ENCODE measurements at places on chromosomes 6 and 20.

- peak; percentile 53 for DNase-seq
Measured at GRCh38 chr6:3316331-3316730, 57.6 kb downstream of the PSMG4 start.

GRCh38 chr6:36840432-36841403 is 1.5 kb upstream of the CPNE5 start:
- DNase-seq = no peak

DNA sequence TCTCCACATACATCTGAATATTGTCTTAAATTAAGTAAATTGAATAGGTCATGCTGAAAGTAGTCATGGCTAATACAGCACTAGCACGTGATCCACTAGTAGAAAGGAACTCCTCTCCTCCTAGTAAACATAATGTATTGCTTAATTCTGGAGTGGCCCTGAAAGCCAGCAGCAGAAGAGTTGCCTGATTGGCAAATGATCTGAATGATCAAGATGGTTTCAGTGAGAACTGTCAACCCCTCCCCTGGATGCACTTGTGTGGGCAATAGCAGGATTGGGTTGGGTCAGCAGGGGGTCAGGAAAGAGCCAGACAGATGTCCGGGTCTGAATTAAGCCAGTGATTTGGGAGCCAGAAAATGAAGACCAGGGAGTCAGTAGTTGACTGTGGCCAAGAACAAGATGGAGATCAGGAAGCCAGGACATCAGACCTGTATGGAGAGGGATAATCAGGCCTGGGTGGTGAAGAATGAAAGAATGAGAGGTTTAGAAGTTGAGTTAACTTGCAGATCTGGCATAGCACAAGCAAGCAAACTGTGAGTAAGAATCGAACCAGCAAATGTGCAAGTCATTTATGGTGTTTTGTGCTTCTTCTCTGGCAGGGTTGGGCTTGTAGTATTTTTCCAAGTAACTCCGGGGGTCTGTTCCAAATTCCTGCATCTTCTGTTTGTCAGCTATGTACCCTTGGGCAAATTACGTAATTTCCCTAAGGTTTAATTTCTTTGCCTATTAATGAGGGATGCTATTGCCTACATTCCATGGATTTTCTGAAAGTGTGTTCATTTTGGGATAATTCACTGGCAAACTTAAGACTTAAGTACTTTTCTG is 304.9 kb downstream of the CD109 start:
- peak; percentile 65 for DNase-seq

GRCh38 chr6:34129753-34130152 is 16.1 kb downstream of the GRM4 start:
- DNase-seq = no peak

DNA sequence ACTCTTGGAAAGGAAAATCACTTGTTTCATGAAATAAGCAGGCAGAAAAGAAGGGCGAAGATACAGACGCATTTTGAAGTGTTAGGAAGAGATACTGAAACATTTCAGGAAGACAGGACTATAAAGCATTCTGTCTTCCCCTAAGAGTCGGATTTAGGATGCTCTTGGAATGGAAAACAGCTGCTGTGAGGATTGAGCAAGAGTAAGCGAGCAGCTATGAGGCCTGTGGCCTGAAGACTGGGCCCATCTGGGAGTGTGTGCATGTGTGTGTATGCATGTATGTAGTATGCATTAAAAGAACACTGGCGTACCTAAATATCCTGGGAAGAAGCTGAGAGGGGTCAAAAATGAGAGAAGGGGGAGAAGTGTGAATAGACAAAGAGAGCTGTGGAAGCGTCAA is 83.6 kb downstream of the SIM1 start:
- DNase-seq = no peak

GRCh38 chr6:4164456-4164855 is 29.1 kb upstream of the ECI2 start:
- DNase-seq = no peak

- DNase-seq = no peak
Measured at GRCh38 chr20:44314870-44315269, 3.9 kb upstream of the FITM2 start.

- no peak for DNase-seq
Measured at GRCh38 chr6:147001621-147002020, 202.6 kb upstream of the STXBP5 start.

GRCh38 chr20:58894652-58895447 is 42.3 kb downstream of the GNAS start:
- no peak for DNase-seq

DNA sequence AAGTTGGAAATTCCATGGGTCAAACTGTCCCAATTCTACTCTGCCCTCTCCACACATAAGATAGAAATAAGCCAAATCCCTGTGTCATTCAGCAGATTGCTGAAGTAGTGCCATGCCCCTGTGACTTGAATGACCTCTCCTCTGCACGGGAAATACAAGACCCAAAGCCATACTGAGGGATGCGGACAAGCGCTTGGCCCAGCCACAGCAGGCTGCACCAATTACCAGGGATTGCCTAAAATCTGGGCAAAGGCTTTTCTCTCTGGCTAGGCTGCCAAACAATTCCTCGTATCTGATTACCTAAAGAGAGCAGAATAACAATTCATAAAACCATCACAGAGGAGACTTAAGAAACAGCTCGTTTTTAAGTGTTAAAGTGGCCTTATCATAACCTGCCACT is 421.8 kb upstream of the JARID2 start:
- no peak for DNase-seq

DNA sequence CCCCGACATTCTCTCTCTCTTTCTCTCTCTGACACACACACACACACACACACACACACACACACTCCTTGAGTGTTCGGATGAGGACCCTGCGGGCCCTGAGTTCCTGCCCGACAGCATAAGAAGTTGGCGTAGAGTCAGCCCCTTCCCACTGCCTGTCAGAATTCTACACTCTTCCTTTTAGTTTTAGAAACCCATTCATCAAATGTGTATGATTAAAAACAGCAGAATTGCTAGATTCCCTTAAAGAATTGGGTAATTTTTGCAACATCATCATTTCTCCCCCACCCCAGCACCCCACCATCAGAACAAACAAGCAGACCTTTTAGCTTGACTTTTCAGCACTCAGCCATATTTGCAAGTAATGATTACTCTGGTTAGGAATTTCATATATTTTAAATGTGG is 322.8 kb downstream of the FARS2 start:
- no peak for DNase-seq

DNA sequence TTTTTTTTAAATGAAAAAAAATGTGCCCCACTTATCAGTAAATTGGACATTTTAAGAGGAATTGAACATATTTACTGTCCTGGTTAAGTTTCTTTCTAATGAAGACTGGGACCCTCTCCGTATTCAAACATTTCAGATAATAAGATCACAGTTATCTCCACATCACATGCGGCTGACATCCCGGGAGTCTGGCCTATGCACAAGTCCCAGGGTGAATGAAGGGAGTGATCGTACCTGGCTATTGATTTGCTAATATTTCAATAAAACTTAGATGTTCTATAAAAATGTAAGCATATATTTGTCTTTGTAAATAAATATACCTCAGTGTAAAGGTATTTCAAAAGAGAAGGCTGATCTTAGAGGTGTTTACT is 58.1 kb downstream of the FOXC1 start:
- DNase-seq = no peak

GRCh38 chr6:146860583-146860982 is 261.8 kb downstream of the ADGB start:
- no peak for DNase-seq

DNA sequence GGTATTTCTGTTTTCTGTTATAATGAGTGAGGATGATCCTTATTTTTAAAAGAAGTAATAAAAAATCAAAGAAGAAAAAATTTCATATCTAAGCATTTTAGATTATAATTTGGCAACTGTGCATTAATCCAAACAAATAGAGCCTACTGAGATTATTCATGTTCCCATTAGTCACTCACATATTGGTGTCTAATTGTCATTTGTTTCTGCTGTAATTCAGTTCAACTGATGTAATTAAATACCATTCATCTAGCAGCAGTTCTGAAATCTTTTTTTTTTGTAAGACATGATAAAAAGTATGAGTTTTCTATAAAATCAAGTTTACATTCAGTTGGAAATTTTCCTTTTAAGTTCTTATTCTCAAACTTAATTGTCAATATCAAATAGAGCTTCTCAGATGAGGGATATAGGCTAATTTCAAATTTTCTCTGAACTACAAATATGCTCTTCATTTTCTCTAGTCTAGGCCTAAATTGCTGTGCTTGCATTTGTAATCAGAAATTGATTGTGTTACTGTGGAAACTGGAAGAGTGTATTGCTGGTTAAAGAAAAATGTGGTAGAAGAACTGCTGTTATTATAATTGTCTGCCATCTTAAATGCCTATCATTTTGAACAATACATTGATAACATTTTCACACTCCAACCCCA is 23.6 kb downstream of the PACRG start:
- no peak for DNase-seq

- no peak for DNase-seq
Measured at GRCh38 chr6:135116571-135116970, 61.9 kb upstream of the HBS1L start.

DNA sequence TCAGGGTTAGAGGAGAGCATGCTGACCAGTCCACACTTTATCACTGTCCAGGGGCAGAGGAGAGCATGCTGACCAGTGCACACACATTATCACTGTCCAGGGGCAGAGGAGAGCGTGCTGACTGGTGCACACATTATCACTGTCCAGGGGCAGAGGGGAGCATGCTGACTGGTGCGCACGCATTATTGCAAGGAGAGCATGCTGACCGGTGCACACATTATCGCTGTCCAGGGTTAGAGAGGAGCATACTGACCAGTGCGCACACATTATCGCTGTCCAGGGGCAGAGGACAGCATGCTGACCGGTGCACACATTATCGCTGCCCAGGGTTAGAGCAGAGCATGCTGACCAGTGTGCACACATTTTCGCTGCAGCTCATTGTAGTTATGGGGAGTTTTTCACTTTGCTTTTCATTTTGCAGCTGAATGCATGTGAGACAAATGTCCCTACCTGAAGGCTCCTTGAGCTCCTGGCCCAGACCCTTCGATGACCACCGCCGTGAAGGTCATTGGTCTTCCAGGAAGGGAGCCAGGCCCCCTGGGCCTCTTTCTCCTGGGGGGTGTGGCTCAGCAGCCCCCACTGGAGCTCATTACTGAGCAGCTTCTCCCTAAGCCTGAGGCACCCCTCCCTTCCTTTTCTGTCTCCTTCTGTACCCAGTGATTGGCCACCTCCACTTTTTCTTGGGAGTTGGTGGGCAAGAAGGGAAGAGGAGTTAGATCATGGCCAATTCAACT is 178.8 kb upstream of the AFDN start:
- DNase-seq = no peak

- DNase-seq = no peak
Measured at GRCh38 chr6:113591896-113592827, 265.0 kb upstream of the MARCKS start.

- DNase-seq = no peak
Measured at GRCh38 chr6:88360203-88360797, 194.2 kb upstream of the CNR1 start.

GRCh38 chr6:57262901-57263694 is 41.0 kb upstream of the RAB23 start:
- DNase-seq = no peak

GRCh38 chr6:163984124-163984936 is 569.8 kb downstream of the QKI start:
- no peak for DNase-seq

GRCh38 chr20:62831361-62831788 is 14.5 kb downstream of the COL9A3 start:
- DNase-seq = no peak

- DNase-seq = no peak
Measured at GRCh38 chr6:26486358-26486757, 13.7 kb upstream of the BTN1A1 start.

DNA sequence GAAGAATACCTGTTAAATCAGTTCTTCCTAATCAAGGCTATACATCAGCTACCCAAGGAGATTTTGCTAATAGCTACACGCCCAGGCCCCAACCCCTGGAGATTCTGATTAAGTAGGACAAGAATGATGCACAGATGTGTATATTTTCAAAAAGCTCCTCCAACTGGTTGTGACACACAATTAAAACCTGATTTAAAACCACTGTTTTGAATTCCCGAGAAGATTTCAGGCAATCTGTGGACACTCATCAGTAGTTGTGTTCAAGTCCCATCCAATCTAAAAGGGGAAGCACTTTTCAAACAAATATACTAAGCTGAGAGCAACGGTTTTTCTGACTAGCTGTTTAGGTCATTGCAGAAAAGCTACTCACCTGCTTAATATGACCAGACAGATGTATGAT is 118.9 kb upstream of the NHSL1 start:
- no peak for DNase-seq

DNA sequence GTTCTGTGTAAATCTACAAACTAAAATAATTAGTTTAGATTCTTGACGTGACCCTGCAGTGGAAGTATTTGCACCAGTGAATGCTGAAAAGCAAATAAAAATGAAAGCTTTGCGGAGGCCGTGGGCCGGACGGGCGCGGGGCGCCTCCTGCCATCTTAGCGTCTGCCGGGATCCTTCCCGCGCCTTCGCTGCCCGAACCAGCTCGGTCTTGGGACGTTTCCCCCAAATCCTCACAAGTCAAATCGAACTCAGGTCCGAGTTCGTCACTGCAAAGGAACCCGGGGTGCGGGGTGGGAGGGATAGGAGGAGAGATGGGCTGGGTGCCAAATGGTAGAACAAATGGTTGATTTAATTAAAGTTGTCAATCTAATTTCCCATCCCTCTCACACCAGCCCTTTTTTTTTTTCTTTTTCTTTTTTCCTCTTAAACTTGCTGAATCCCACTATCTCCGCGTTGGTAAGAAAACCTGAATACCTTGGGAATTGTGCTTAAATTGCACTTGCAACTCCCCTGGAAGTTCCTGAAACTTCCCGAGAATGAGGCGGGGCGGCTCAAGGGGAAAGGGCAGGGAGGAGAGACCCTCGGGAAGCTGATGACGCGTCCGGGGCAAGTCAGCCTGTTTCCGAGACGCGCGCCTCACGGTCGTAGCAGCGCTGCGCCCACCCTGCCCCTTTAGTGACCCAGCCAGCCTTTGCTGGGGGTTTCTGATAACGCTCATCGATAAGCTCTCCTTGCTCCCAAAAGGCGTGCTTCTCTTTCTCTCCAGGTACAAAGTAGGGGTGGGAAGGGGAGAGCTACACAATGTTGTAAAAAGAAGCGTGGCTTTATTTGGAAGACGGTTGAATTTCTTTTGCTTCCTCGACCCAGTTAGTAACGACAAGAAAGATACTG is 1.8 kb downstream of the GJA1 start:
- peak; percentile 82 for DNase-seq

- peak; percentile 49 for DNase-seq
Measured at GRCh38 chr20:57774111-57774880, 64.5 kb upstream of the PMEPA1 start.

- no peak for DNase-seq
Measured at GRCh38 chr6:54929245-54929909, 82.8 kb downstream of the FAM83B start.

DNA sequence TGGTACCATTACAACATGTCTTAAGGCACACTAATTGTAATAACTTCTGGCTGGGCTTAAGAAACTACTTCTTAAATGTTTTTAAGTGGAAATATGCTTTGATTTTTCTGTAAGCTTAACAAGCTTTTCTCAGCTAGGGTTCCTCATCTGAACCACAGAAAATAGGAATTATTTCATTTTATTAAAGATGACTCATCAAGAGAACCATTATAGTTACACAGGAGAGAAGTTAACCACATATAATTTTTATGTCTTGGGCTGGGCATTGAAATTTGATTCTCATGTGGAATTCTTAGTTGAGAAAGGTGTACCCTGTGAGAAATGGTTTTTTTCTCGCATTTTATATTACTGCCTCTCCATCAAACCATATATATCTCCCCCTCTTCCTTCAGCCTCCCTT is 75.1 kb downstream of the QKI start:
- no peak for DNase-seq

Data from left forelimb (tissue), 1 donor.